ENCODE measurements at places on chromosomes 5 and 9.

GRCh38 chr5:138975098-138975847, 100.1 kb upstream of the LRRTM2 start:
- no peak for DNase-seq

DNA sequence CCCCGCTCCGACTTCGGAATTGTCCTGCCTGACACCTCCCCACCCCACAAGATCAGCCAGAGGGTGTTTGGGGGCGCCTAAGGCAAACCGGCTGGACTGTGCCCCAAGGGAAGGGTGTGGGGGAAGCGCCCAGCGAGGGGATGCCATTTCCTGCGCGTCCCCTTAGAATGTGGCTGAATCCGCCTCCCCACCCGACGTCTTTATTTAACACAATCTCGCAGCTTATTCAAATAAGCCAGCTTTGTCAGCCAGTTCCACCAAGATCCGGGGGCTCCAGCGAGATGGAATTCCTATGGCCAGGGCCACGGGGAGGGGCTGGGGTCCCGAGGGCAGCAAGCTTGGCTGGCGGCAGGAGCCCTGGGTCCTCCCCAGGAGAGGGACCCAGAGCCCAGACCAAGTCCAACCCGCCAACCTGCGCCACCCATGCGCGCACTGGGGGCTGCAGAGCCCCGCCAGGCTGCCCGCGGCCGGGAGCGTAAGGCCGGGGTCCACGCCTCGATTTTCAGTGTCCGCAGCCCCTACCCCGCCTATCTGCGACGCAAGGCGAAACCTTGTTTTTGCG, 7.4 kb downstream of the IRX4 start:
- no peak for DNase-seq

- DNase-seq, result no peak
These were observed 171.1 kb upstream of the TLX3 start for GRCh38 chr5:171137768-171138525.

GRCh38 chr5:125012727-125013451, 266.4 kb upstream of the ZNF608 start:
- DNase-seq, result no peak

GRCh38 chr5:135012951-135013391, 21.1 kb downstream of the PITX1 start:
- DNase-seq, result no peak

GRCh38 chr5:95007921-95008597, 276.8 kb downstream of the MCTP1 start:
- no peak for DNase-seq

DNA sequence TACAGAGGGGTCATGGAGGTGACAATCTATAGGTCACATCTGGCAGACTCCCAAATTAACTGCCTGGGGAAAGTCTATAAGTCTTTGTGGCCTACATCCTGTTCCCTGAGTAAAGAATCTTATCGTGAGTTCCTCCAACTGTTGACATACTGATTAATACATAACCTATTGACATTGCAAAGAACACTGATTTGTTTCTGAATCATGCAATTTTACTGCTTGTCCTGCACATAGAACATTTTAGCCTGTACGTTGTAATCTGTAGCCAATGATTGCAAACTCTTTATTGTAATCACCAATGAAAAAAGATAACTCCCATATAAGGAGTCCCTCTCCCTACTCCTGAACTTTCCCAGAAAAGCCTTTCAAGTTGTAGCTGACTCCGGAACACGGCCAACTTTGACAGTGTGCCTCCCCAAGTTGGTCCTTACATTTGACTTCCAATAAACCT, 18.8 kb upstream of the OR2K2 start:
- DNase-seq, result no peak

DNA sequence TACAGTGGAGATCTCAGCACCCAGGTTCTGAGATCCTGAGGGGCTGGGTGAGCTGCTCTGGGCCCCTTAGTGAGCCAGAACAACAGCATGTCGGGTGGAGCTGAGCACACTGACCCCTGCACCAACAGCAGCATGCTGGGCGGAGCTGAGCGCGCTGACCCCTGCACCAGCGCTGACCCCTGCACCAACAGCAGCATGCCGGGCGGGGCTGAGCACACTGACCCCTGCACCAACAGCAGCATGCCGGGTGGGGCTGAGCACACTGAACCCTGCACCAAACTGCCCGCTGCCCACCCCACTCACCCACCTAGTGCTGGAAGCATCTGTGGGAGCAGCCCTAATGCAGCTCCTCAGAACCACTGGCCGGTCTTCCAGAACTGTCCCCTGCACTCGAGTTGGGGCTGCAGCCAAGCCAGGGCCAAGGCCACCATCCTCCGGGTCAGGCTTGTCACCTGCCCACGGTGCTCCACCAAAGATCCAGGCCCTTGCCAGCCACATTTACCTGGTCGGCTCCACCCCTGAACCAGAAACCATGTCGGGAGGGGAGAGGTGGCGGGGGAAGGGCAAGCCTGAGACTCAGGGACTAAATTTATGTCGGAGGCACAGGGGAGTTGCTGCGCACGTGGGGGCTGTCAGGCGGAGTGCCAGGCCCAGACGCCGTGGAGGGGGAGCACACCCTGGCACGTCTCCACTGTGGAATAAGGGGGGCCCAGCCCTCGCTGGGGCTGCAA, 80.3 kb downstream of the ADAMTS2 start:
- DNase-seq, result no peak

GRCh38 chr5:15620501-15620900, 120.5 kb downstream of the FBXL7 start:
- no peak for DNase-seq

DNA sequence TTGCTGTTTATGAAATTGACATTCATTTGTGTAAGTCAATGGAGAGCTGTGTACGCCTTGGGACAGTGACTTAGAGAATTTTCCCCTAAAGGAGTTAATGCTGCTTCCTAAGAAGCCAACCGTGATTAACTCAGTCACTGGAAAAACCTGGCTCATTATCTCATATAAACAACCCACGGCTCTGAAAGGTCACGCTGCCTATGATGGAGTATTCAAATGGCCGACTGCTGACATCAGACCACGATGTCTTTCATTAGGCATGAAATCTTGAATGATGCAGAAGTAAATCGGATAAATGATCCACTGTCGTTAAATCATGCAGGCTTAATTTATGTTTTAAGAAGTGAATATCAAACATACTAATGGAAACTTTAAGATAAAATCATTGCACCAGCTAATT, 603.7 kb downstream of the RAB3C start:
- no peak for DNase-seq
